ENCODE measurements at places on chromosomes 7 and 10. TPM values are rescaled to one million over a fixed set of nuclear protein-coding genes. Genes with fewer than 3 reads are reported as not detected.

GPNMB gene
- 156 TPM for total RNA-seq

SDHAF3 gene
- 9.6 TPM for total RNA-seq

CLRN3 gene
- total RNA-seq = not detected

HACD1 gene
- total RNA-seq = 7.6 TPM

AKR1B15 gene
- 5.5 TPM for total RNA-seq

TAS2R41 gene
- not detected for total RNA-seq

TAF3 gene
- 12.4 TPM for total RNA-seq

TMEM236 gene
- 1.8 TPM for total RNA-seq

FBXO24 gene
- total RNA-seq = 0.30 TPM

OR13A1 gene
- not detected for total RNA-seq

MBL2 gene
- not detected for total RNA-seq

TMEM229A gene
- total RNA-seq = not detected

FAM170B gene
- total RNA-seq = not detected

TUBAL3 gene
- total RNA-seq = 0.21 TPM

UPK3BL2 gene
- total RNA-seq = 9.6 TPM

IFIT1B gene
- not detected for total RNA-seq

Measured in tibial nerve (tissue), 4 donors.